Activated CD4-positive, alpha-beta T cell treated with anti-CD3 and anti-CD28 coated beads, Interleukin-2, amount 10 ng/mL, durations not matched to agents 24 days and 14 days (primary cell): ENCODE measurements at places on chromosomes 7 and 10. TPM values are rescaled to one million over a fixed set of nuclear protein-coding genes. Genes with fewer than 3 reads are reported as not detected.

The VAX1 gene
- total RNA-seq: not detected in 2 replicates

- DNase-seq: no peak
- no peaks in the 10 kb centered on the region for H3K4me1 ChIP-seq
- no peak overlapping the region for H3K27ac ChIP-seq
- H3K4me3 ChIP-seq: no peak overlapping the region
- H3K27me3 ChIP-seq: no peaks in the 10 kb centered on the region
These were observed 650.3 kb upstream of the GALNT17 start for GRCh38 chr7:70481570-70482123.

GRCh38 chr10:5938291-5938690 lies 39.1 kb downstream of the IL15RA start:
- H3K27ac ChIP-seq: no peak overlapping the region
- peaks cover 18% of the 10 kb centered on the region for H3K36me3 ChIP-seq
- H3K4me1 ChIP-seq: no peaks in the 10 kb centered on the region

- peaks cover 41% of the 10 kb centered on the region for H3K27me3 ChIP-seq
- no peak overlapping the region for H3K4me3 ChIP-seq
- H3K4me1 ChIP-seq: no peaks in the 10 kb centered on the region
- H3K27ac ChIP-seq: no peak overlapping the region
- no peaks in the 10 kb centered on the region for H3K36me3 ChIP-seq
- no peak for DNase-seq
These were observed 1.7 kb downstream of the CACNA2D1 start for GRCh38 chr7:82441669-82442478.

DNA sequence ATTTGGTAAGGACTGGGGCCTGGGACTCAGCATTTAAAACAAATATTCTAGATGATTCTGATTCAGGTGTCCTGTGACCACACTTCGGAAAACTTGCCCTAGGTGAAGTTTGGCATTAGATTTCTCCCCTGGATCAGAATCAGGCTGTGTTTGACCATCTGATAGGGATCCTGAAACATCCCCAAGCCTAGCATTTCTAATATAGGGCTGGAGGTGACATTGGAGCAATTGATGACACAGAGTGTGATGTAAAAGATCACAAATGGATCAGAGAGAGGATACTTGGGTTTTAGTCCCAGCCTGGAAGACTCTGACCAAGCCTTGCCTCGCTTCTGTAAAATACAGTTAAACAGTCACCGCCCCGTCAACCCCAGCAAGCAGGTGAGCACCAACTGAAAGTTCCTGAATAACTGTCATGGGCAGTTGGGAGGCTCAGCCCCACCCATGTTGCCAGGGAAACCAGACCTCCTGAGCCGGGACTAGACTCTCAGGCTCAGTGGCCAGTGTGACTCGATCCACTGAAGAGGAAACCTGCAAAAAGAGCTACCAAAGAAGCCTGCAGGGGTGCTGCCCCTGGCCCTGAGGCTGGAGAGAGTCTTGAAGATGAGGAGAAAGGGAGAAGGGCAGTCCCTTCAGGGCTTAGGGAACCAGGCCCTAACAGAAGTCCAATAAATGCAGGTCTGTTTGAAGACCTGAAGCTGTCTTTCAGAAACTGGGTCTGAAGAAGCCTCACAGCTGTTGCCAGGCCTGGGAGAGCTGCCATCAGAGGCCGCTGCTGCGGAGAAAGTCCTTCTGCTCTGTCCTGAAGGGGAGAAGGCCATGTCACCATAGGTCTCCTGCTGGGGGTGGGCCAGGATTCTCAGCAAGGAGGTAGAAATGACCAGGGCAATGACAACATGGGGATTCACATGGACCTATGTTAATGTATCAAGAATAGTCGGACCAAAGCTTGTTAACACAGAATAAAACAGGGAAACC lies 126.1 kb upstream of the KCNMA1 start:
- H3K36me3 ChIP-seq: no peaks in the 10 kb centered on the region
- H3K4me3 ChIP-seq: no peak overlapping the region
- no peak for DNase-seq
- no peak overlapping the region for H3K27ac ChIP-seq
- H3K27me3 ChIP-seq: peaks cover 14% of the 10 kb centered on the region
- no peaks in the 10 kb centered on the region for H3K4me1 ChIP-seq

GRCh38 chr10:90635111-90635765 lies 222.6 kb downstream of the HTR7 start:
- H3K4me1 ChIP-seq: no peaks in the 10 kb centered on the region
- H3K36me3 ChIP-seq: no peaks in the 10 kb centered on the region
- no peak for DNase-seq
- no peak overlapping the region for H3K4me3 ChIP-seq
